ENCODE measurements at places on chromosomes 2 and 18.
A peak's percentile ranks its signal among the peaks of the same experiment; 100 is the strongest.

DNA sequence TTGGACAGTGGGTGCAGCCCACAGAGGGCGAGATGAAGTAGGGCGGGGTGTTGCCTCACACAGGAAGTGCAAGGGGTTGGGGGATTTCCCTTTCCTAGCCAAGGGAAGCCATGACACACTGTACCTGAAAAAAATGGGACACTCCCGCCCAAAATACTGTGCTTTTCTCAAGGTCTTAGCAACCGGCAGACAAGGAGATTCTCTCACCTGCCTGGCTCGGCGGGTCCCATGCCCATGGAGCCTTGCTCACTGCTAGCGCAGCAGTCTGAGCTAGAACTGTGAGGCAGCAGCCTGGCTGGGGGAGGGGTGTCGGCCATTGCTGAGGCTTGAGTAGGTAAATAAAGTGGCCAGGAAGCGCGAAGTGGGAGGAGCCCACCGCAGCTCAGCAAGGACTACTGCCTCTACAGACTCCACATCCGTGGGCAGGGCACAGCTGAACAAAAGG lies 244.7 kb downstream of the NBAS start:
- H3K27ac ChIP-seq = no peak overlapping the region
- H3K4me3 ChIP-seq = no peak overlapping the region
- no peaks in the 10 kb centered on the region for H3K36me3 ChIP-seq
- no peaks in the 10 kb centered on the region for H3K4me1 ChIP-seq

DNA sequence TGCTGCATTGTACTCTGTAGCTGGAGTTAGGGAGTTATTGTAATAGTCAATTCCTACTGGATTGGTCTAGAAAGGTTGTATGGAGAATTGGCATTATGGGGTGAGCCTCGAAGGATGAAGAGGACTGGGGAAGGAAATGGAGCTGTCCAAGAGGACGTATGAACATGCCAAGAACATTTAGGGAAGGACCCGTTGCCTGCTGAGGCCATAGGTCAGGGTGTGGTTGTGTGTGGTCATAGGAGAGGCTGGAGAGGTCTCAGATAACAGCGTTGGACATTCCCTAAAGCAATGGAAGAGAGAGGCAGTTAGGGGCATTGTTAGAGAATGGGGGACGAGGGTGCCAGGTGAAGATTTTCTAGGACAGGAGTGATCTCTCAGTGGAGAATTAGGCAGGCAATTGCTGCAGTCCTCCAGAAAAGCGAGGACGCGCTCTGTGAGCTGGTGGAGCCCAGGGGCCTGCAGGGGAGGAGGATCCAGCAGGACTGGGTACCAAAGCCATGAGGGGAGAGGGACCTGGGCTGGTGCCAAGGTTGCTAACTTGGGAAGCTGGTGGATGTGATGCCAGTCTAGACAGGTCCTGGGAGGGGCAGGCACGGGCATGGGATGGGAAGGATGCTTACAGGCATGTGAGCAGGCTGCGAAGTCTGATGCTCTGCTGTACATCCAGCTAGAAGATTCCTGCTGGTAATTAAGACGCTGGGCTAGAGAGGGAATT lies 9.4 kb upstream of the PSD4 start:
- H3K27me3 ChIP-seq = no peaks in the 10 kb centered on the region
- no peaks in the 10 kb centered on the region for H3K36me3 ChIP-seq
- H3K27ac ChIP-seq = no peak overlapping the region
- no peak overlapping the region for H3K4me3 ChIP-seq
- H3K4me1 ChIP-seq = no peaks in the 10 kb centered on the region
- no peak for DNase-seq

DNA sequence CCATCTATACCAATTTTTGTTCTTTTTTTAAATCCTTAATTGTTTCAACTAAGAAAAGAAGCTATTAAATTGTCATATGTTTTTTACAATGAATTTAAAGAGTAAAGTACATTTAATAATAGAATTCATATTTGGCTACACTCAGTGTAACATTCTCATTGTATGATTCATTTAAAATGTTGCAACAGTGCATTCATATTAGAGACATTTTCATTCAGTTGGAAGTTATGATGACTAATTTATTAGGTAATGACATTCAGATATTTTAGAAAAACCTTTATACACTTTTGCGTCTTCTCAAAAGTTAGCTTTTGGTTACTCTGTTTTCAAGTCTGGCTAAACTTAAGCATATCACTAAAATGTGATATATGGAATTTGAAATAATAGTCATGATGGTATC lies 887.5 kb upstream of the NRXN1 start:
- no peak overlapping the region for H3K4me3 ChIP-seq
- DNase-seq = no peak
- no peaks in the 10 kb centered on the region for H3K27me3 ChIP-seq
- no peak overlapping the region for H3K27ac ChIP-seq

- no peaks in the 10 kb centered on the region for H3K4me1 ChIP-seq
- H3K27ac ChIP-seq = peak overlapping the region; percentile 79
- H3K36me3 ChIP-seq = no peaks in the 10 kb centered on the region
- H3K27me3 ChIP-seq = no peaks in the 10 kb centered on the region
- H3K4me3 ChIP-seq = no peak overlapping the region
Measured at GRCh38 chr2:229410264-229410663, 139.2 kb upstream of the PID1 start.

- no peaks in the 10 kb centered on the region for H3K36me3 ChIP-seq
- no peak overlapping the region for H3K4me3 ChIP-seq
- DNase-seq = peak; percentile 47
- H3K4me1 ChIP-seq = no peaks in the 10 kb centered on the region
- no peaks in the 10 kb centered on the region for H3K27me3 ChIP-seq
Measured at GRCh38 chr2:100272841-100273329, 49.4 kb downstream of the LONRF2 start.

GRCh38 chr18:54269893-54270844 lies 852 bp downstream of the POLI start:
- peaks cover 4% of the 10 kb centered on the region for H3K4me1 ChIP-seq
- H3K36me3 ChIP-seq = no peaks in the 10 kb centered on the region
- peak overlapping the region; percentile 96 for H3K27ac ChIP-seq
- peak overlapping the region; percentile 87 for H3K4me3 ChIP-seq
- DNase-seq = peak; percentile 26
- no peaks in the 10 kb centered on the region for H3K27me3 ChIP-seq

GRCh38 chr2:201513271-201513670 lies 61.7 kb downstream of the STRADB start:
- no peaks in the 10 kb centered on the region for H3K27me3 ChIP-seq
- DNase-seq = no peak
- no peak overlapping the region for H3K27ac ChIP-seq
- H3K4me1 ChIP-seq = no peaks in the 10 kb centered on the region

GRCh38 chr18:62109676-62110075 lies 77.2 kb downstream of the PIGN start:
- no peaks in the 10 kb centered on the region for H3K27me3 ChIP-seq
- H3K36me3 ChIP-seq = no peaks in the 10 kb centered on the region
- no peak for DNase-seq
- no peaks in the 10 kb centered on the region for H3K4me1 ChIP-seq
- H3K27ac ChIP-seq = no peak overlapping the region

- H3K4me1 ChIP-seq = no peaks in the 10 kb centered on the region
- no peak overlapping the region for H3K4me3 ChIP-seq
- no peak overlapping the region for H3K27ac ChIP-seq
- no peaks in the 10 kb centered on the region for H3K27me3 ChIP-seq
Measured at GRCh38 chr18:59801576-59801975, 98.2 kb upstream of the PMAIP1 start.

- H3K36me3 ChIP-seq = no peaks in the 10 kb centered on the region
- no peak overlapping the region for H3K4me3 ChIP-seq
- peaks cover 21% of the 10 kb centered on the region for H3K4me1 ChIP-seq
- DNase-seq = no peak
Measured at GRCh38 chr2:28680657-28681056, 71.0 kb upstream of the PPP1CB start.

- H3K36me3 ChIP-seq = no peaks in the 10 kb centered on the region
- no peak for DNase-seq
- H3K4me1 ChIP-seq = no peaks in the 10 kb centered on the region
- H3K27me3 ChIP-seq = no peaks in the 10 kb centered on the region
- H3K4me3 ChIP-seq = no peak overlapping the region
Measured at GRCh38 chr2:238069021-238069709, 8.4 kb downstream of the SCLY start.
